ENCODE measurements at places on chromosomes 3 and 15.

- DNase-seq = no peak
These were observed 14.2 kb downstream of the THRB start for GRCh38 chr3:24480497-24480896.

- DNase-seq = no peak
These were observed 406.2 kb downstream of the ROBO2 start for GRCh38 chr3:77446084-77446483.

GRCh38 chr3:53555068-53555588 is 60.7 kb downstream of the CACNA1D start:
- no peak for DNase-seq

DNA sequence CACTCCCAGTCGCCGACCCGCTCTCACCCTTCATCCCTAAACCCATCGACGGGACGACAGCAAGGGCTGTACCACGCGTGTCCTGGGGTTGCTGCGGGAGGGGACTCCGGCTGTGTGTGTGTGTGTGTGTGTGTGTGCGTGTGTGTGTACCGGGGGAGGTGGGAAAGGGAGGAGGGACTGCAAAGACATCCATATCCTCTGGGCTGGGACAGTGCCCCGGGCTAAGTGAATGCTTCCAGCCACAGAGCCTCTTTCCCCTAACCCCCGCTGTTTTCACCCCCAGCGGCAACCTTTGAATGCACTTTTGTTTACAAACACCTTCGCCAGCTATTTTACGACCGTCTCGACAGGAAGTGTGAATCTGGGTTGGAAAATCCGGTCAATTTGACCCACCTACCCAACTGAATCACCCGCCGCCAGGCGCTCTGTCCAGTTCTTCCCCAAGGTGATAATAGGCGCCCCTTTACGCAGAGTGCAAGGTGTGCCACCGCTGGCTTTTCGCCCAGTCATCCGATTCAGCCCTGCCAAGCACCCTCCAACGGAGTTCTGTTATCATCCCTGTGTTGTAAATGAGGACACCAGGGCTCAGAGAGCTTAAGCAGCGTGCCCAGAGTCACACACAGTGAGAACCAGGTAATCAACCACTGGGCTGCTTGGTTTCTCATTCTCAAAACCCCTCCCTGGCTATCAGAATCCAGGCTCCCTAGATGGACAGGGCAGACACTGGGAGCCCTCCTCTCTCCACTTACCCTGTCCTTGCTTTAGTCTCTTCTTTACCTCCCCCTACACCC is 739 bp upstream of the AMOTL2 start:
- DNase-seq = no peak

DNA sequence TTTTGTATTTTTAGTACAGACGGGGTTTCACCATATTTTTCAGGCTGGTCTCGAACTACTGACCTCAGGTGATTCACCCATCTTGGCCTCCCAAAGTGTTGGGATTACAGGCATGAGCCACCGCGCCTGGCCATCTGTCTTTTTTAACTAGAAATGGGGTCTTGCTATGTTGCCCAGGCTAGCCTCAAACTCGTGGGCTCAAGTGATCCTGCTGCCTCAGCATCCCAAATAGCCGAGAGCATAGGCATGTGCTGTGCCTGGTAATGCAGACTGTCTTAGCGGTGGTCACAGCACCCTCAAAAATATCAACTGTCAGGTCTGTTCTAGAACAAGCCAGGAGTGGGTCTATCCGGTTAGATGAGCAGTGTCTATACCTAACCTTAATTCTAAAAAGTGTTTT is 48.2 kb downstream of the SPATA12 start:
- DNase-seq = no peak

DNA sequence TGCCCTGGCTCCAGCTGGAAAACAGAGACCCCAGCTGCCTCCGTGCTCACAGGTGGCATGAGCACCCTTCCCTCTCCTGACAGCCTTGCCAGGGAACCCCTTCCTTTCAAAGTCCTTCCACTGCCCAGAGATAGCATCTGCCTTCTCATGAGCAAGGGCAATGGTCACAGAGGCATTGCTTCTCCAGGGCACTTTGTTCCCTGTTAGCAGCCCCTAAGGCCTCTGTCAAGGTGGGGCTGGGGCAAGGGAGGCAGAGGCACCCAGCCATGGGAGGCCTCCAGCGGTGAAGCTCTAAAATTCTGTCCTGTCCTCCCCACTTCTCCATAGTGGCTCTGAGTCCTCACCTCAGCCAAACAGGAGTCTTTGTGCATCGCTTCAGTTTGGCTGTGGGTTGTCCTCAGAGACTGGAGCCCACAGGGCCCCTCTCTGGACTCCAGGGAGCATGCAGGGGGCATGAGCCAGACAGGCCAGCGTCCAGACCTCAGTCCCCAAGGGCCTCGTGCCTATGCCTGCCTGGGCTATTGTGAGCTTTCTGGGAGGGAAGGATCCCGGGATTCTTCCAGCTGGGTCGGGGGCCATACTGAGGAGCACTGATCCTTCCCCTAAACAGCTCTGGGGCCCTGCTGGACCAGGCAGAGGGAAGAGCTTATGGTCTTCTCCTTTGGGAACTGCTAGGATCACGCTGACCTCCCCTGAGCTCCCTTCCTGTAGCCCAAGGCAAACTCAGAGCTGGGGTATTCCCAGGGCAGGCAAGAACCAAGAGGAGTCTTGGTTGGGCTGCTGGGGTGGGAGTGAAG is 106.6 kb downstream of the DNAJB8 start:
- no peak for DNase-seq

DNA sequence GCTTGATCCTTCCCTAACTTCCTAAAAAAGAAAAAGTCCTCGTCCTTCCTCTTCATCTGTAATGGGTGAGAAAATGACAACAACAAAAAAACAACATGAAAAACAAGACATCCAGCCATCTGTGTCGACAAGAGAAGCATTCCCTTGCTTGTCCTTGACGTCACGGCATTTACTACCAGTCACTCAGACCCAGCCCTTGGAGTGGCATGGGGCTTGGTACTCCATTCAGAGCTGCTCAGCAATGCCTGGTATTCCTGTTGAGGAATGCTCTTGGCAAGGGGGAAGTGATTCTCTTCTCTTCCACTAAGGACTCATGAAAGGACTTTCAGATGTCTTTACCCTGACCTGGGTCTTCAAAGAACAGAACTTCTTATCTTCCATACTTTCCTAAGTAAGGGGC is 339.7 kb upstream of the RASGRP1 start:
- DNase-seq = no peak

DNA sequence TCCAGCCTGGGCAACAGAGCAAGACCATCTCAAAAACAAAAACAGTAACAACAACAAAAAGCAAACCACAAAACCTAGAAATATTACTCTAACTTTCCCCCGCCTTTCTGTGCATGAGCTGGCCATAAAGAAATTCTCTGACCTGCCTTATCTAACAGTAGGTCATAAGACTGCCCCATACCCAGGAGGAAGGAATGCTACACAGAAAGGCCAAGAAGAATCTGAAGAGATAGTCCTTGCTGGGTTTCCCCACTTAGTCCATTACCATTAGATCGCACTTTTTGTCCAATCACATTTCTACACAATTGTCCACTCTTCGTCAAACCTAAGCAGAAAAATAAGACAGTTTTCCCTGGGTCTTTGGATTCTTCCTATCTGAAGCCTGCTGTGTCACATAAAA is 23.5 kb downstream of the CIAO2A start:
- DNase-seq = no peak

DNA sequence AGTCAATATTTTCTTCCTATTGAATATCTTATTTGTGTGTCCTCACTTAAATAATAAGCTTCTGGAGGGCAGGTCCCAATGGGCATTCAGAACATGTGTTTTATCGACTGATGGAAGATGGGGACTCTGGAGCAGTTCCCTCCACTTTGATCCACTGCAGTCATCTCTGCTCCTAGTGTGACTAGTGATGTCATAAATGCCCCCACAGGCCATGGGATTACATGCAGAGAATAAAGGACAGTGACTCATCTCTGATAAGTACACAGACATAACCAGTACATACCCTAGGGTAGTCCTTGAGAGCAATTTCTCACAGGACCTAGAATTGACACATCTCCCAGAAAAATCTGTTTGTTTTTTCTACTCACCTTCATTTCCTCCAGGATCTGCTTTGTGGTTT is 49.4 kb upstream of the FMN1 start:
- no peak for DNase-seq

- no peak for DNase-seq
These were observed 51.5 kb upstream of the NANOGP8 start for GRCh38 chr15:35136321-35137189.

DNA sequence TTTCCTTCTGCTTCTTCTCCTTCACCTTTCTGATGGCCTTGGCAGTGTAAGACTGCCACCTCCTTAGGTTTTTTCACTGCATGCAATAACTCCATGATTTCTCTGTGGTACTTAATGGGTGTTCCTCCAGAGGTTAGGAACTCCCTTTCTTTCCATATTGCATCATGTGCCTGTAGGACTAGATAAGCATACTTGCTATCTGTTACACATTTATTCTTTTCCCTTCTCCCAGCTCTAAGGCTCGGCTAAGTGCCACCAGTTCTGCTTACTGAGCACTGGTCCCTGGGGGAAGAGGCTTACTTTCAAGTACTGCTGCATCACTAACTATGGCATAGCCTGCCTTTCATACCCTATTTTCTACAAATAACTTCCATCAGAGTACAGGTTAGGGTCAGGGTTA is 351.8 kb downstream of the OTOL1 start:
- DNase-seq = no peak

GRCh38 chr3:72720566-72720965 is 127.7 kb downstream of the SHQ1 start:
- DNase-seq = no peak

- no peak for DNase-seq
These were observed 122.0 kb downstream of the VPS13C start for GRCh38 chr15:61938249-61938648.

DNA sequence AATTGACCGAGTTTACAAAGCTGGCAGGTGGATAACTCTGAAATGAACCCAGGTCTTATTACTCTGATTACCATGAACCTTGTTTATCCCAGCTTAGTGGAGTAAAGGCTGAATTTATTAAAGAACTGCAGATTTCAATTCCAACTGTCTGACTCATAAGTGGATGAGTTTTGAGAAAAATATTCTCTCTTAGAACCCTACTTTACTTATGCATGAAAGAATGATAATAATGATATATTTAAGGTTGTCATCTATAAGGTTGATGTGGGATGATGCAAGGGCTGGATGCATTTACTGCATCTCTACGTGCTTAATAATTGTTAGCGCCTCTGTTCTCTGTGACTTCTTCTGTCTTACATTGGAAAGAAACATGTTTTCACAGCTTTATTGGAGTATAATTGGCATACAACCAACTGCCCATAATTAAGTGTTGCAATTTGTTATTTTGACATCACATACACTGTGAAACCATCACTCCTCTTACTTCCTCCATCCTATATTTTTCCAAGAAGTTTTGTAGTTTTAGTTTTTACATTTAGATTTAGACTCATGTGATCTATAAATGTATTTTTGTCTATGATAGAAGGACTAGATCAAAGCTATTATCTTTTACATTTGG is 771.2 kb upstream of the ARRDC4 start:
- no peak for DNase-seq

DNA sequence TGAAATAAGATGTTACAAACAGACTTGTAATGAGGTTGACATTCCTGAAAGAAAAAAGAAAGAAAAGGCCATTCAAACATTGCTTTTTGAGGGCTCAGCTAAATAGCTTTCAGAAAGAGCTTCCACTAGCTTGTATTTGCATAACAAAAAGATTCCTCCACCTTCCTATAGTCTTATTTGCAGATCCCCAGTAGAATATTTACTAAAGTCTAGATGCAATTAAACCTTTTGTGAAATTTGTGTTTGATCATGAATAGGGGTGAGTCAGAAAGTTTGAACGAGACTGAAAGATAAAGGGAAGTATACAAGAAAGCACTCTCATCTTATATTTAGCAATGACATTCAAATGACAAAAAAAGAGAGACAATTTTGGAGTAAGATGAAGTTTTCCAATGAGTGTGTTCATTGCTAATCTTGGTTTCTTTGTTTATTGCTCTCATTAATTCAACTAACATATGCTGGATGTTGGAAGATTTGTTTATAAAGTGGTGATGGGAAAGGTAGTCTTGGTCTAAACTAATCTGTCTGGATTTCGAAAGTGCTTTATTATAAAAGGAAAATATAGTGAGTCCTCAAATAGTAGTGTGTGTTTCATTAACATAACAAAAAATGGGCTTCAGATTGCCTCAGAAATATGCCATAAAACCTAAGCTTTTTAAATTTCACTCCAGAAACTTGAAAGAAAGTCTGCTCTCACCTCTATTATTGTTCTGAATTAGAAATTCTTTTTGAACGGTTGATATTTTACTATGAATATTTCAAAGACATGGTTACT is 9.1 kb upstream of the CADPS start:
- DNase-seq = no peak

- no peak for DNase-seq
These were observed 17.9 kb upstream of the SEC13 start for GRCh38 chr3:10338591-10339353.

- no peak for DNase-seq
These were observed 1.1 kb downstream of the HERC1 start for GRCh38 chr15:63832620-63833019.

- DNase-seq = no peak
These were observed 155.6 kb downstream of the TIGIT start for GRCh38 chr3:114449271-114450007.

- DNase-seq = no peak
These were observed 35.0 kb downstream of the PLOD2 start for GRCh38 chr3:146125951-146126350.

- DNase-seq = no peak
These were observed 122.7 kb downstream of the DGKG start for GRCh38 chr3:186239321-186239720.

DNA sequence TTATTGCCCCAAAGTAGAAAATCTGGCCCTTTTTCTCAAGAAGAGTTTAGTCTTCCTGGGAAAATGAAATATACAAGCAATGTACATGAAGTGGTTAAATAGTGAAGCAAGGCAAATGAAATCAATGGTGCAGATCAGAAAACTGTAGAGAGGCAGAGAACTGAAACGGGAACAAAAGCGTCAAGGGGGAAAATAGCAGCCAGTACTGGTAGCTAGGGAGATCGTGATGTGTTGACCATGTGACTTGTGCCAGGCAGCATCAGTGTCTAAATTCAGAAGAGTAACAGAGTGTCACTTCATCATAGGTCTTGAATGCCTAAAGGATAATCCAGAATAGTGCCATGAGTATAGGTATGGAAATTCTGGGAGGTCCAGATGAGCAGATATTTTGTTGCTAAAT is 163.1 kb downstream of the CHL1 start:
- no peak for DNase-seq

GRCh38 chr3:136106101-136106500 is 90.0 kb downstream of the MSL2 start:
- DNase-seq = no peak

DNA sequence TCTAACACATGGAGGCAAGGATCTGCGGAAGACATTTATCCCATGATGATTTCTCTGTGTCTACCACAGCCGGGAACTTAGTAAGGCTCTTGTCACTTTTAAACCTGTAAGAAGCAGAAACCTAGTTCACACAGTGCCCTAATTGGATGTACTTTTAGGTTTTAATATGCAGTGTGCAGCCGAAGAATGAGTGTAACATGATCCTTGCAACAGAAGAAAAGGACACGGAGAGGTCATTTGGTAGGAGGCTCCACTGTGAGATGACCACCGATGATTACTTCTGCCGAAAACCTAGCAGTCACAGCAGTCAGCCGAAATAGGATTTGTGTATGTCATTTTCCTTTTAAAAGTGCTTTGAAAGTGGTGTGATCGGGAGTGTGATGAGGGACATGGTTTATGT is 6.8 kb downstream of the CACNA1D start:
- no peak for DNase-seq
